ENCODE measurements at places on chromosomes 6 and 20.

DNA sequence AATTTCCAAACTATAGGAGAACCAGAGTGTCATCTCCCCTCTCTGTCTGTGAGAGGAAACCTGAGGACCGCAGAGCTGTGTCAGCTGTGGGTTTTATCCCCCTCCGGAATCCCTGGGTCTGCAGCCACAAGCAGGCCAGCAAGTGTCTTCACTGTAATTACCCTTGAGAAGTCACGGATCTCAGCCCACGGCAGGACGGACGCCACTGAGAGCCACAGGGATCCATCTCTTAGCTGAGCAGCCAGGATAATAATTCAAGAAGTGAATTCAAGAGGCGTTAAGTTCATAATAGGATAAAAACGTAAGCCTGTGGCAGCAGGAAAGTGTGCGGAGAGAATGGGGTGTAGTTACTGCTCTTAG lies 37.0 kb downstream of the DLL1 start:
- DNase-seq = no peak

- DNase-seq = no peak
Observed at GRCh38 chr20:63619086-63619485, 7.8 kb downstream of the GMEB2 start.

DNA sequence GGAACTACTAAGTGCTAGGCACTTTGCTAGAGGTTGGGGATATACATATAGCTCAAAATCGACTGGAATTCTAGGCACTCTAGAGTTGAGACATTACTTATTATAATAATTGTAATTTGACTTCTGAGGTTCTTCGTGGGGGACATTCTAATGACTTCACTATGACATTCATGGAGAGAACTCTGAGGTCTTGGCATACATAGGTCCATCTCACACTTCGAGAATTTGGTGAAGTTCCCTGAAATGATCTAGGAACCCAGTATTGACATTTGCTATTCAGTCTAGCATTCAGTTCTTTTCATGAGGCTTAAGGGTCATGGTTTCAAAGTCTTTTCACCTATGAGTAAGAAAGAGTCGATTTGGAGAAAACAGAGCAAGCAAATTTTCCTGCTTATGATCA lies 446.6 kb upstream of the JAG1 start:
- DNase-seq = no peak

GRCh38 chr6:53920881-53921280 lies 126.1 kb downstream of the LRRC1 start:
- DNase-seq = no peak

DNA sequence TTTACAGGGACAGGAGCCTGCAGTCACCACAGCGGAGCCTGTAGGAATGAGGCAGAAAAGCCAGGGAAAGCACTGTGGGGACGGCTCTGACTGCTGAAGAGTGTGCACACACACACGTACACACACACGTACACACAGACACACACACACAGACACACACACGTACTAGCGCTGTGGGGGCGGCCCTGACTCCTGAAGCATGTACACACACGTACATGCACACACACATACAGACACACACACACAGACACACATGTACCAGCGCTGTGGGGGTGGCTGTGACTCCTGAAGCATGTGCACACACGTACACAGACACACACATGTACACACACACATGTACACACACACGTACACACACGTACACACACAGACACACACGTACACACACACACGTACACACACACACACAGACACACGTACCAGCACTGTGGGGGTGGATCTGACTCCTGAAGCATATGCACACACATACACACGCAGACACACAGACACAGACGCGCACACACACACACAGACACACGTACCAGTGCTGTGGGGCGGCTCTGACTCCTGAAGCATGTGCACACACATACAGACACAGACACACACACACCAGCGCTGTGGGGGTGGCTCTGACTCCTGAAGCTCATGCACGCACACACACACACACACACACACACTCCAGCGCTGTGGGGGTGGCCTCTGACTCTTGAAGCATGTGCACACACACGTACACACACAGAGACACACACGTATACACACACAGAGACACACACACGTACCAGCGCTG lies 127.3 kb downstream of the DLL1 start:
- no peak for DNase-seq

DNA sequence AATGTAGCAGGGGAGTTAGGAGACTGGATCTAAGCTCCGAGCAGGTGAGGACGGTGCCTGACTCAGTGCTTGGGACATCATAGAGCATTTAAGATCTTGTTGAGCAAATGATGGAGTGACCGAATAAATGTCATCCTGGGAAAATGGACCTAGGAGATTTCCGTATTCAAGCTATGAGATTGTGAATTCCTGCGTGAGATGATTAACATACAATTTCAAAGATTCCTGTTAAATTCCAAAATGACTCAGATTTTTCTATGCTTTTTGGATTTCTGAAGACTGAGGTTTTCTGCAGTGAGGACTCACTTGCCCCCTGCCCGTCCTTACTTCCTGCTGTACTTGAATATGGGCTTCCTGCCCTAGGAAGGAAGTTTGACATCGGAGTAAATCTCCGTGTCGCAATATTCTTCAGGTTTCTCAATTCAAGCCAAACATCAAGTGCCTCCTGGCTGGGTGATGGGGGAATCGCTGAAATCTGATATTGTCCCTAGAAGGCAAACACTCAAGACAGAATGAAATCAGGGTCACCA lies 5.2 kb downstream of the SYTL3 start:
- DNase-seq = no peak

GRCh38 chr6:157647261-157647915 lies 175.7 kb upstream of the SNX9 start:
- no peak for DNase-seq

- DNase-seq = no peak
Observed at GRCh38 chr20:36318166-36318565, 12.0 kb downstream of the DLGAP4 start.

DNA sequence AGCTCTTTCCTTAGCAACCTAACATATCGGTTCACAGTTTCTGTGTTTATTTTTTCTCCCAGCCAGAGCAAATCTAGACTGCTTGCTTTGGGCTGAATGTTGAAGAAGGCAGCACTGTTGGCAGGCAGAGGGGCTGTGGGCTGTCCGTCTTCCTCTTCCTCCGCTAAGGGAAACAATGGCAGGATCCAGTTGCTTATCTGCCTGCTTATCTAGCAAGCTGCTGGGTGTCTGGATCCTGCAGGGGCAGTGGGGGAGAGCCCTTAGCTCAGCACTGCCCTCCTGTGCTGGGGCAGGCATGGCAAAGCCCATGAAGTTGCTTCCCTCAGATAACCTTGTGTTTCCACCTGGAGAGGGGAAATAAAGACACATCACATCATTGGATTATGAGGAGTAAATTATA lies 92.7 kb upstream of the CD93 start:
- no peak for DNase-seq

GRCh38 chr6:93407186-93407585 lies 12.2 kb downstream of the EPHA7 start:
- DNase-seq = no peak

Data from naive thymus-derived CD4-positive, alpha-beta T cell (primary cell).